ENCODE measurements at places on chromosomes 12 and 14.

- peak; percentile 30 for DNase-seq
Observed at GRCh38 chr12:4421590-4422031, 24.0 kb downstream of the FGF6 start.

- no peak for DNase-seq
Observed at GRCh38 chr12:64875186-64875585, 50.7 kb downstream of the TBC1D30 start.

DNA sequence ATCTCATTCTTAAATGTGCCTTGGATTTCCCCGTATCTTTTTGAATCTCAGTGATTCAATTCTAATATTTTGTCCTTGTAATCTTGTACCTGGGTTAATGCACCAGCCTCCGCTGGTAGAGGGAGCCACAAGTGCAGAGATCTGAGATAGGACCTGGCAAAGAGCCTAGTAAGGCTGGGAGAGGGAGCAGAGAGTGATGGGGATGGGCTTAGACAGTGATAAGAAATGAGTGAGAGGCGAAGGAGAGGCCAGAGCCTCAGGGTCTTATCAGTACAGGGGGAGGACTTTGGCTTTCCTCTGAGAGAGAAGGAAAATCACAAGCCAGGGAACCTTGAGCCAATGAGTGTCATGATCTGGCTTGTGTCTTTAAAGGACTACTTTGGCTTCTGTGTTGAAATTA lies 30.5 kb upstream of the LMNTD1 start:
- peak; percentile 38 for DNase-seq

GRCh38 chr14:32102152-32102787 lies 25.2 kb downstream of the ARHGAP5 start:
- no peak for DNase-seq

DNA sequence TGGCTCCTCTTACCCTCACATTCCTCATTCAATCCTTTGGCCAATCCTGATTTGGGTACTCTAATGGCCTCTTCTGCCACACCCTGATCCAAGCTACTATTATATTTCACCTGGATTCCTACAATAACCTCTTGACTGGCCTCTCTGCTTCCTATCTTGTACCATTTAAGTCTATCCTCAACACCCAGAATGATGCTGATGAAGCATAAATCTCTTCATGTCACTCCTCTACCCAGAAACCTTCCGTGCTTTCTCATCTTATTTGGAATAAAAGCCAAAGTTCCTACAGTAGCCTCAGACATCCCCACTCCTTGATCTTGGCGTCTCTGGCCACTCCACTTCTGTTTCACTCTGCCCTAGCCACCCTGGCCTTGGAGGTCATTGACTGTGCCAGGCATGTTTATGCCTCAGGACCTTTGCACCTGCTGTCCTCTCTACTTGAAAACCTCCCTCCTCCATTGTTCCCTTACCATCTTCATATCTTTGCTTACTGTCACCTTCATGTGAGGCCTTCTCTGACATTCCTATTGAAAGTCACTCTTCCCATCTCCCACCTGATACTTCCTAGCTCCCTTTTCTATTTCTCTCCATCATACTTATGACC lies 46.4 kb upstream of the NRXN3 start:
- DNase-seq: no peak

- no peak for DNase-seq
Observed at GRCh38 chr14:101546706-101547105, 14.6 kb upstream of the DIO3 start.

DNA sequence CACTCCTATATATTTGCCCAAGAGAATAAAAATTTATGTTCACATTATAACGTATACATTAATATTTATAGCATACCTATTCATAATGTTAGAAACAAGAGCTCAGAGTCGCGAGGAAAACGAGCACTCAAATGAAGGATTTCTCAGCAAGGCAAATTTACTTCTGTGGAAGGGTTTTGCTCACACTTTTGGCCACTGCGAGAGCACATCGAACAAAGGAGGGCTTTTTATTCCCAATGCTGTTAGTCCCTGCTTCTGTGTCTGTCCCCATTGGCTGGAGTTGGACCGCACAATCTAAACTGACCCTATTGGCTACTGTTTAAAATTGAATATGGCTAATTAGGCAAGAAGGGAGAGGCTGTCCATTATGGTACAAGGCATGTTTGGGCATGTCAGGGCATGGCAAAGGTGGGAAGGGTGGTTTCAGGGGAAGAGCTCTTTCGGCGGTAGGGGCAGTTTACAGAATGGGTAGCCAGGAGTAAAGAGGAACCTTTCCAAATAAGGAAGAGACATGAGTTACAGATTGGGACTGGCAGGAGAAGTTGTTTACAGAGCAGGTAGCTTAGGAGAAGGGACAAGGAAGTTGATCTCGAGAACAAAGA lies 702.9 kb downstream of the TRHDE start:
- no peak for DNase-seq

- DNase-seq: no peak
Observed at GRCh38 chr12:109624467-109624866, 50.9 kb downstream of the MVK start.

DNA sequence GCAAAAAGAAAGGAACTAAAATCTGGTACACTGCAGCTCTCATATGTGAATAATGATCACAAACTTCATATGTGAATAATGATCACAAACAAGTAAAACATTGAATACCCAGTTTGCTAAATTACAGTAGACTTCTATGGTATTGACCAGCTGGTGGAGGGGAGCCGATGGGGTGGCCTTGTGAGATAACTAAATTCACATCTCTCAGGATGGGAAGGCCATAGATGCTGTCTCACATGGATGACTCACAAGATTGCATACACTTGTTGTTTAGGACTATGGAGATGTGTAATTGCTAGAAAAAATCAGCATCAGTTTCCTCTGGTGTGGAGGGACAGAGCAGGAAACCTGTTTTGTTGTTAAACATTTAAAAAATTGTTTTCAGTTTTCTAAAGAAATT lies 49.2 kb downstream of the ACACB start:
- DNase-seq: no peak

- no peak for DNase-seq
Observed at GRCh38 chr12:3427956-3428355, 63.0 kb upstream of the PRMT8 start.

- peak; percentile 49 for DNase-seq
Observed at GRCh38 chr14:76644855-76645518, 116.3 kb upstream of the VASH1 start.

DNA sequence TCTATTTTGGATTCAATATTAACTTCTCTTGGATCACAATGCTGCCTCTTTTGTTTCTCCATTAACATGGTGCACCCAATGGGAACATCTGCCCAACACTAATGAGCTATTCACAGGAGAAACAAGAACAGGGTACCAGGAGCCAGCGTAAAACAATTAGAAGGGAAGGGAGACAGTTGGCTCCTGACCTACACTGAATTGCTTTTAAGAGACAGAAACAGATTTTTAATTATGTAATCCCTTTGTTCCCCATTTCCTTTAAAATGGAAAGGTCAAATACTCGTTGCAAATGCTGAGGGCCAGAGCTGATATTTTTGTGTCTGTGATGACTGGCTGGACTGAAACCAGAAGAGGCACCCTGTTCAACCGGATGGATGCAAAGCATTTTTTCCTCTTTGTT lies 108.3 kb downstream of the SEC23A start:
- peak; percentile 49 for DNase-seq

GRCh38 chr12:111287125-111287900 lies 81.6 kb downstream of the PHETA1 start:
- no peak for DNase-seq

GRCh38 chr12:6335451-6336078 lies 6.3 kb downstream of the TNFRSF1A start:
- DNase-seq: peak; percentile 35

- DNase-seq: no peak
Observed at GRCh38 chr12:21797539-21797938, 23.0 kb upstream of the KCNJ8 start.

- no peak for DNase-seq
Observed at GRCh38 chr12:42186793-42187192, 42.1 kb upstream of the GXYLT1 start.

DNA sequence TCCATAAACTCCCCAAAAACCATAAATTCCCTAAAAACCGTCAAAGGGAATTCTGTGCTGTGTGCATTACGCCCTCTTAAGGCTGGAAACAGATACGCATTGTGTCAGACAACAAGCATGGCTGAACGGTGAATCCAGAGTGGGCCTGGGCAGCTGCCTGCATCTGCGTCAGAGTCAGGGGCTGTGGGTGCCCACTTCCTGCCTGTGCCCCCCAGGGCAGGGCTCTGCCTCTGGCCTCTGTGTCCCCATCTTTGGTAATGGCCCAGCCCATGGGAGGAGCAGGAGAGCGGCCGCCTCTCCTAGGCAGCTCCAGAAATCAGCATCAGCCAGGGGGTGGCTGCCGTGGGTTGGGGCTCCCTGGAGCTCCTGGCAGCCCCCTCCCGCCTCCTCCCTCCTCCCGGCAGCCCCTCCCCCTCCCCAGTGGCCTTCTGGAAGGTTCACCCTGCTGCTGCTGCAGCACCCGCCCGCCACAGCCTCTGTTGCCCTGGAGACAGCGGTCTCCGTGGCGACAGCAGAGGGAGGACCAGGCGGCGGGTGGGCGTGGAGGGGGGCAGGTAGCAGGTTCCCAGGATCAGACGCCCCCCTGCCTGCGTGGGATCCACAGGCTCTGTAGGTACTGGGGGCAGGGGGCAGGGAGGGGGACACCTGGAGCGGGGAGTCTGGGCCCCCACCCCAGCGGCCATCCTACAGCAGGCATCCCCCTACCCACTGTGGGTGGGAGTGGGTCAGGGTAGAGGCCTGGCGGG lies 5.9 kb downstream of the MMP17 start:
- DNase-seq: peak; percentile 9

DNA sequence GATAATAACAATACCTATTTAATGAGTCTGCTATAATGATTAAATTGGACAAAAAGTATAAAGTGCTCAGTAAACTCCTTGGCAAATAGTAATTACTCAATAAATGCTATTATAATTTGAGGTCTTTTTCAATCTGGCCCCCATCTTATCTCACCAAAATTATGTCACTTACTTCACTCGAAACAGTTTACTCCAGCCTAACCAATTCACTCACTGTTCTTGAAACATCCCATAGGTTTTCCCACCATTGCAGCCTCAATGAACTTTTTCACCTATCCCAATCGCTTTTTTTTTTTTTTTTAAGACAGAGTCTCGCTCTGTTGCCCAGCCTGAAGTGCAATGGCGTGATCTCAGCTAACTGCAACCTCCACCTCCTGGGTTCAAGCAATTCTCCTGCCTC lies 17.5 kb upstream of the PRKAG1 start:
- no peak for DNase-seq

- no peak for DNase-seq
Observed at GRCh38 chr12:132719141-132719953, 8.7 kb downstream of the PGAM5 start.

DNA sequence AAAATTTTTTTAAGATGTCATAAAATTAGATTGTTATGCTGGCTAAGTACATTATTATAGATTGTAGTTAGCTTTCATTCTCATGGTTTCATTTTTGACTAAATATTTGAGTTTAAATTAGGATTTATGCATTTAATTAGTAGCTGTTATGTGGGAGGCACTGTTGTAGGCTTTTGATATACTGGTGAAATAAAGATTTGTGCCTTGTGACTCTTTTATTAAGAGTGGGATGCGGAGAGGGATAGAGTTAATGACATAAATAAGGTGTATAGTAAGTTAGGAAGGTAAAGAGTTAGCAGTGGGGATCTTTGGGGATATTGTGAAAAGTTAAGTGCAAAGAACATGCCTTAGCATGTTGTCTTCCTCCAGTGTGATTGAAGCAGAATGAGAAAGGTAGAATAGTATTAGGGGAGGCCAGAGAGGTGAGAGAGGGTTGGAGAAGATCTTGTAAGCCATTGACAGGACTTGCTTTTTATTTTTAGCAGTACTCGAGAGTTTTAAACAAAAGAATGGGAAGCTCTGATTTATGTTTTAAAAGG lies 8.8 kb downstream of the ARHGAP5 start:
- no peak for DNase-seq

- no peak for DNase-seq
Observed at GRCh38 chr14:57038689-57039088, 228.4 kb upstream of the OTX2 start.

DNA sequence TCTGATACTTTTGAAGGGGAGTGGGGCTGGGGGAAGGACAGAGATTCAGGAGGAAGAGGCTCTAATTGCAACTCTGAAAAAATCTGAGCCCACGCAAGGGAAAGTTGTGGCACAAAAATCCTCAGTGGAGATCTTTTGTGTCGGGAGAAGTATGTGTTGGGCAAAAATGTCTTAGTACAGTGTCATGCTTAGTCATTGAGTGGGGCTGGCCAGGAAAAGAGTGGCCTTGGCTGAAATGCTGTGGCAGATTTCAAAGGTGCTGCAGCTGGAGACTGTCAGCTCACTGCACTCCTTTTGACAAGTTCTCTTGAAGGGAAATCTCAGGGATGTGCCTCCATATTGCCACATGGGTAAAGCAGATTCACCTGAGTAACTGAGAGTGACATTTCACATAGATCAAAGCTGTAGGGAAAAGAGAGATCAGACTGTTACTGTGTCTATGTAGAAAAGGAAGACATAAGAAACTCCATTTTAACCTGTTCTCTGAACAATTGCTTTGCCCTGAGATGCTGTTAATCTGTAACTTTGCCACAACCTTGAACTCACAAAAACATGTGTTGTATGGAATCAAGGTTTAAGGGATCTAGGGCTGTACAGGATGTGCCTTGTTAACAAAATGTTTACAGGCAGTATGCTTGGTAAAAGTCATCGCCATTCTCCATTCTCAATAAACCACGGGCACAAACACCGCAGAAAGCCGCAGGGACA lies 36.0 kb upstream of the GLIPR1 start:
- no peak for DNase-seq

- DNase-seq: peak; percentile 63
Observed at GRCh38 chr14:21268617-21269251, 508 bp downstream of the HNRNPC start.

GRCh38 chr14:105098316-105098715 lies 33.1 kb upstream of the GPR132 start:
- DNase-seq: no peak

DNA sequence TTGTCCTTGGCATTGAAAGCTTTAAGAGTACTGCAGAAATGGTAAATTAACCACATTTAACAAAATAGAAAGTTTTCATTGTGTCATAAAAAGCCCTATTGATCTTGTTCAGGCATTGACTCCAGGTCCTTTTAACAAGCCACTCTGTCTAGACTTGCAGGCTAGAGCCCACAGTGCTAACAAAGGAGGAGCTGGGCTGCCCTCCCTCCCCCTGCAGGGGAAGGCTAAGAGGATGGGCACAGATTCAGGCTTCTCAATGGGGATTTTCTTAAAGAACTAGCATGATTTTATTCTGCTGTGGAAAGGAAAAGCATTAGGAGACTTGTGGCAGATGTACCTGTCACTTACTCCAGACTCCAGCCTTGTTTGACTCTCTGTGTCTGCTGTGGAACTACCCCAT lies 463.6 kb downstream of the NRXN3 start:
- DNase-seq: peak; percentile 20
